ENCODE measurements at places on chromosomes 6 and 20.

DNA sequence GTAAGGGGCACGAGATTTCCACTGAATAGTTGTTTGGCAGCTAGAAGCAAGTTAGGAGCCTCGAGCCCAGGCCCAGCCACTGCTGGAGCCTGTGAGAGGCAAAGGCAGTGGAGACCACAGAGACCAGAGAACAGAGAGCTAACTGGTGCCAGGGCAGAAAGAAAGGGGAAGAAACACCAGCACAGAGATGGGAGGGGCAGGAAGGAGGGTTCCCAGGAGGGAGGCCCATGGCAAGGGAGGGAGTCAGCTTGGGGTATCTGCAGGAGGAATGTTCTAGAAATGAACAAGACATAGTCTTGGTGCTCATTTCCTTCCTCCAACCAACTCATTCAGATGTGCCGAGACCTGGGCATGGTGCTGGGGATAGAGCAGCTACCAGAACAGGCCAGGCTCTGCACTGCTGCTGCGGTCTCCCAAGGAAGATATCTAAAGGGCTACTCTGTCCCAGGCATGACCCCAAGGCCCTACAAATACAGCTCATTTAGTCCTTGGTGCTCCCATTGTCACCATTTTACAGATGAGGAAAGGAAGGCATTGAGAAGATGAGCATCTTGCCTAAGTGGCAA, 10.7 kb downstream of the ANGPT4 start:
- no peak for DNase-seq

GRCh38 chr20:63519668-63520503, 679 bp upstream of the PPDPF start:
- peak; percentile 69 for DNase-seq

DNA sequence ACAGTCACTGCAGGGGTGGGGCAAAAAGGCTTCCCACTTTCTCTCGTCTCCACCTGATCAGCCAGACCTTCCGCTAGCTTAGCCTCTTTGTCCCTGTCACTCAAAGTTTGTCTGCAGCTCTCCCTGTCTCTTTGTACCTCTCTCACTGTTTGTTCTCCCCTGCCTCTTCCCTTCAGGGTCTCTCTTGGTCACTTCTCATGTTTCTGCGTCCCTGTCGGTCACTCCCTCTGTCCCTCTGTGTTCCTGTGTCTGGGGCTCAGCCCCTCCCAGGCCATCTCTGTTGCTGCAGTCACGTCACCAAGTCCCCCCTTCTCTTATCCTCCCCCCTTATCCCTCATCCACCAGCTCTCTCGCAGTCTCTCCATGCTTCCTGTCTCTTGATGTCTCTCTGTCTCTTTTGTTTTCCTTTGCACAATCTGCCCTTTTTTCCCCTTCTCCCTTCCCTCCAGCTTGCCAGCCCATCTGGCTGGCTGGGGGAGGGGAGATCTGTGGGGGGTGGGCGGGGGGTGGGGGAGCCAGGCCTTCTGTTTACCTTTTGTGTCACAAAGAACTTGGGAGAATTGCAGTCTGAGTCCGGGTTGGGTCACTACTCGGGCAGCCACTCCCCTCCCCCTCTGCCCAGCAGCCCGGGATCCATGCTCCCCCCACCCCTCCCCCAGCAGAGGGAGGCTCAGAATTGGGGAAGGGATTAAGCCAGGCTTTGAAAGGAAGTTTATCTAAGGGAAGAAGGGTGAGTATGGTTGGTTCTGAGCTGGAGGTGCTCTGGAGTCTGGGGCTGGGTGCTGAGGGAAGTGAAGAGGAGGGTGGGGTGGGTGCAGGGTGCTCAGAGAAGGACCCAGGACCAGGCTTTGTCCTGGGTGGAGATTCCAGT, 32.3 kb downstream of the FOXP4 start:
- DNase-seq = no peak

- peak; percentile 75 for DNase-seq
Observed at GRCh38 chr6:157535340-157536222, 154.6 kb downstream of the ZDHHC14 start.

DNA sequence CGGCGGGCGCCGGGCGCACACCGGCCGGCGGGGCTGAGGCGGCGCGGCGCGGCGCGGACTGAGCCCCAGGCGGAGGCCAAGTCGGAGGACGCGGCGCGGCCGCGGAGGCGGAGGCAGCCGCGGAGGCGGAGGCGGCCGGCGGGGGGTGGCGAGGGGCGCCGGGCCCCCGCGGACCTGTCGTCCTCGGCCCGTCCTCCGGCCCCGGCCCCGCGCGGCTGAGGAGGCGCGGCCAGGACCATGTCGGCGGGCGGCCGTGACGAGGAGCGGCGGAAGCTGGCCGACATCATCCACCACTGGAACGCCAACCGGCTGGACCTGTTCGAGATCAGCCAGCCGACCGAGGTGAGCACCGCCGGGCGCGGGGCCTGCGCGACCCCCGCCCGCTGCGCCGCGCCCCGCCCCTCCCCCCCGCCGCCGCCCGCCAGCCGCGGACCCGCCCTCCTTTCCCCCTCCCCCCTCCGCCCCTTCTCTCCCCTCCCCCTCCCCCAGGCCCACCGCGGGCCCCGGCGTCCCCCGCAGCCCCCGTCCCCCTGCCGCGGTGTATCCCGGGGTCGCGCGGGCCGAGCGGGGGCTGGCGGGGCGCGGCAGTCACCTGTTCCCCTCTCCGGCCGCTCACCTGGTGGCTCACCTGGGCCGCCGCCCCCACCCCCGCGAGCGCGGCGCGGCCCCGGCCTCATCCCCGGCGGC, at the start of gene AFDN:
Gene AFDN, plus strand, starts transcription at position 16 of the 687 bp plus-strand sequence. Its CDS starts 222 bp downstream, at position 238.
- peak; percentile 13 for DNase-seq

DNA sequence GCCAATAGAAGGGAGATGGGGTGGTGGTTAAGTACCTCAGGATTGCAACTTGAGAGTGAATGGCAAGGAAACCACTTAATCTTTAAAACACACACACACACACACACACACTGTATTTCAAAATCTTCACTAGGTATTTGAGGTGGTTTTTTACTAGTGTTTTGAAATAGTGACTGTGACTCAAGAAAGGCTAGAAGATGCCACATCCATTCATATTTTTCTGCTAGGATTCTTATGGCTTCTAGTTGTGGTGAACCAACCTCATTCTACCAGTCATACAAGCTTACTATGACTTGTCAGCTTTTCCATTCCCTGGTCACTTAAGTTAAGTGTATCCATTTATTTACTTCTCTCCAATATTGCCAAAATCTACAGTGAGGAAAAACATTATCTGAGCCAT, 519.4 kb upstream of the JAG1 start:
- DNase-seq = no peak

- DNase-seq = no peak
Observed at GRCh38 chr6:106448000-106448426, 87.5 kb downstream of the CRYBG1 start.

GRCh38 chr20:1225783-1226654, at the start of gene RAD21L1:
TSS of gene RAD21L1 (plus strand) at chr20:1226044. CDS start at chr20:1228454, 2,410 bp downstream.
- DNase-seq = peak; percentile 25

GRCh38 chr20:44725837-44726236, 10.7 kb downstream of the CCN5 start:
- no peak for DNase-seq

GRCh38 chr20:59645761-59646171, 41.4 kb downstream of the PHACTR3 start:
- no peak for DNase-seq

DNA sequence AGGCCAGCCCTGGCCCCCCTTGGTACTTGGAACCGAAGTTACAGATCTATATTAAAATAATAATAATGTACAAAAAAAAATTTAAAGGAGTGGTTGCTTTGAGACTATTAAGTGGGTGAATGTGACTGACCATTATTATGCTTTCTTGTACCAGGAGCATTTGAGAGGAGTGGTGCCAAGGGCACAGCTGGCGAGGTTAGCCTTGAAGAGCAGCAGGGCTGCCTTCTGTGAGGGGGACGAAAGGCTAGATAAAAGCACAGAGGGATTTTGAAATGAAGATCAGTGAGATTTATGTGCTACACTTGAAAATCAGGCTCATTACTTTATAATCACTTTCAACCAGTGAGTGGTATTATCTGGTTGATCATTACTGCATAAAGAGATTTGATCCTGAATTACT, 48.6 kb downstream of the FIG4 start:
- DNase-seq = no peak

GRCh38 chr20:33442136-33443005, 1.2 kb downstream of the SNTA1 start:
- DNase-seq = no peak

DNA sequence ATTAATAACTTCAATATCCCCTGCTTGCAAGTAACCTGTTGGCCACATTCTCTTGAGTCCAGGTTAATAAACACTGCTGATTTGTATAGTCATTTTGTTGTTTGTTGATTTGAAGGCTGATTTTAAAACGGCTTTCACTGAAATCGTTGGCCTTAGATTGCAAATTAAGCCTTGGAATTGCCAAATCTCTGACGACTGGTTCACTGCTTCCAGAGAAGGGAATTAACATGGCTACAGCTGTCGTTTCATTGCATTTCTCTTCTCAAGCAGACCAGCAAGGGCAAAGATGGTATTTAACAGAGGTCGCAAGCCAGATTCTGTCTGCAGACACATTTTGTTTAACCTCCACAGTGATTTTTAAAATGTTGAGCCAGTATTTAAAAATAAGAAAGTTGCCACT, 470.9 kb downstream of the TFAP2A start:
- DNase-seq = no peak
